Fibroblast of the conjunctiva (primary cell): ENCODE measurements at places on chromosomes 1 and 21.

GRCh38 chr1:63912643-63913042, 138.8 kb downstream of the ROR1 start:
- DNase-seq, result no peak

DNA sequence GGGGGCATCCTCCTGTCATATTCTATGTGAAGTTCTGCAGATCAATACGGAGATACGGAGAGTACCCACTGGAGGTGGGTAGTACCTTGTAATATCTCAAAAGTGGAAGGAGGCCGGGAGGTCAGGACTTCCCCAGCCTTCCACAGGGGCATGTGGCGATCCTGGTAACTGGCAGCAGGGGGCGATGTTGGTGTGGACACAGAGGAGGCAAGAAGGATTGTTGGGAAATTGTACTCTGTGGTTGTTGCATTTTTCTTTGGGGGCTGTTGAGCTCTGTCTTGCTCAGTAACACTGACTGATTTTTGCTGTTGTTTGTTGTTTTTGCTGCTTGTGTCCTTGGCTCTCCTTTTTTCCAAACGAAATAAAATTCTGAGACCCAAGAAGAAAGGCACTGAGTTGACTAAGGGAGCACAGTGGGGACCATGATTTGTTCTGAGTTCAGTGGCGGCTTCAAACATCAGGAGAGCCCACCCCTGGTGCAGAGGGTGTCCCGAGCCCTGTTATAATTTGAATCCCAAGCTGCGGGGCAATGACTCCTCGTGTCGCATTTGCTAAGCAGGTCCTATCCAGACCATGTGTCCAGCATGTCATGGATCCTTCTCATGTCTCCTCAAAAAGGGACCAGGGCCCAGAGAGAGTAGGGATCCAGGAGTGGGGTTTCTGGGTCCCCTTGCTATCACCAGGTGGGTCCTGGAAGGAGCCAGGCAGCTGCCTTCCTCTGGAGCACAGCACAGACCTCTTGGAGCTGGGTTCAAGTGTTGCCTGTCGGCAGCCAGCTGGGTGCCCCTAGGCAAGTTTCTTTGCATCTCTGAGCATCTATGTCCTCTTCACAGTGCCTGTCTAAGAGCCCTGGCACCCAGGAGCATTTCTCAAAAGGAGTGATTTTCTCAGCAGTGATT, 22.8 kb downstream of the LHX4 start:
- peak; percentile 53 for DNase-seq

DNA sequence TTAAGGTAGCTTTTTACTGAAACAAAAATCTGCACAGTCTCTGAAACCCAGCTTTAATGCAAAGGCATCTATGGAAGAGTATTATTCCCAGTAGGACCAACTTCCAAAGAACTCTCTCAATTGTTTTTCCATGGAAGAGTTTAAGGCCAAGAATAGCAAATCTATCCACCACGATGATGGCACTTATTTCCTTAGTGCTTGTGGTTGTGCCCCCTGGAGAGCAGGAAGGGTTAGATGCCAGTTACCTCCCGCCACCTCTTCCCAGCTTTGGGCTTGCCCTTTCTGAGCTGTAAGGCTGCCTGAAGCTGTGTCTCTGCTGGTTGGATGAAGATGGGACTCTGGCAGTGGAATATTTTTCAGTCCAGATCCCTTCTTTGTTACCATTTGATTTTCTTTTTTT, 4.8 kb upstream of the ATP1A1 start:
- DNase-seq, result no peak

- DNase-seq, result no peak
Observed at GRCh38 chr21:28160378-28160777, 832.3 kb downstream of the LTN1 start.

DNA sequence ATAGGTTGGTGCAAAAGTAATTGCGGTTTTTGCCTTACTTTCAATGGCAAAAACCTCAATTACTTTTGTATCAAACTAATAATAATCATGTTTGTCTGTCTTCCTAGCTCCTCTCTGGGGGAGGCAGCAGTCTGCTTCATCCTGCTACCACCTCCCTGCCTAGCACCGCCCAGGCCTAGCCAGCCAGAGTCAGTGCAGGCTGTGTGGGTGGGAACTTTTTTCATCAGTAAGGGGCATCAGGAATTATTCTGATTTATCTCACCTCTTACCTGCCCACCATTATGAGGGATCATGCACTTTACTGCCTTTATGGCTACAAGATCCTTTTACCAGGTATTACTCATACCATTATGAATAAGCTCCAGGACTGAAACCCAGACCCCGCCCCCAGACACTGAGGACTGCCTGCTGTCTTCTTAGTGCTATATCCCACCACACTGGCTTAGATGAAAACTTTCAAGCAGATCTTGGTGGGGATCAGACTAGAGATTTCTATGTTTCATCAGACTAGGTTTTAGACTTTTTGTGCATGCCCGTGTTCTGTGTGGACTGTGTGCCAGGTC, 116.4 kb downstream of the PBX1 start:
- DNase-seq, result no peak

GRCh38 chr1:18201997-18202719, 94.6 kb downstream of the IGSF21 start:
- no peak for DNase-seq

DNA sequence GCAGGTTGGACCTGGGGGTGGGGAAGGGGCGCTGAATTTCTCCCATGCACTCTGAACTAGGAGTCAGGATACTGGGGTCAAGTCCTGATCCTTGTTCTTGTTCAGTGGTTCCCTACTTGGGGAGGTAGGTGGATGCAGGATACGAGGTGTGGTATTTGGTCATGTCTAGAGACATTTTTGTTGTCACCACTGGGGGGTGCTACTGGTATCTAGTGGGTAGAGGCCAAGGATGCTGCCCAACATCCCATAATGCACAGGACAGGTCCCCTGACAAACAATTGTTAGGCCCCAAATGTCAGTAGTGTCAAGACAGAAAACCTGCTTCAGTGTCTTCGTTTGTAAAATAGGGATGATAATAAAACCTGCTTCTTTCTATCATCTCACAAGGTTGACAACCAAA, 259.0 kb upstream of the FOXD3 start:
- no peak for DNase-seq

- no peak for DNase-seq
Observed at GRCh38 chr1:167983797-167984420, 47.0 kb upstream of the MPC2 start.

- no peak for DNase-seq
Observed at GRCh38 chr21:45892916-45893739, 88.4 kb upstream of the COL6A1 start.

DNA sequence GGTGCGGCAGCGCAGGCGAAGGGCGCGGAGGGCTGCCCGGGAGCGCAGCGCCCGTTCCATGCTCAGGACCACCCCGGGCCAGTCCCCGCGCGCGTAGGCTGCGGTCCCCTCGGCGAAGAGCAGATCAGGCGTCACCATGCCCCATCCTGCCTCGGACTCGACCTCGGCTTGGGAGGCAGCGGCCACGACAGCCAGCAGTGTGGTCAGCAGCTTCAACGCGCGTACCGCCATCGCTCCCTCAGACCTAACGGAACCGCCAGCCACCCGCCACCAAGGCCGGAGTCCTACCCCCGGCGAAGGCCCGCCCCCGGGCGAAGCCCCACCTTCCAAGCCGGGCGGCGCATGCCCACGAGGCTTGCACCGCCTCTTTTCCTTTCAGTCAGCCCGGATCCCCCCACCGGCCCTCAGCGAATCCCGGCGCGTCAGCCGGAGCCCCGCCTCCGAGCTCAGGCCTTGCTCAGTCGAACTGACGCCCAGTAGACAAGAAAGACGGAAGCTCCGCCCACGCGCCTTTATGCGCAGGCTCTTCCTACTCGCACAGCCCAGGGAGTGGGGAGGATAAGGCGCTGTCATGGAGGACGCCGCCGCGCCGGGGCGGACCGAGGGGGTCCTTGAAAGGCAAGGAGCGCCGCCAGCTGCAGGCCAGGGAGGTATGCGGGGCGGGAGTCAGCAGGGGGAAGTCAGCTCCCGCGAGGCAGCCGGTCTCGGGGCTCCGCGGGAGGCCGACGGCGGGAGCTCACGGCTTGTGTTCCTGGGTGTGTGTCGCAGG, at the start of the genes C1orf50 and P3H1:
Gene C1orf50 (plus strand): TSS at position 509 of the 769 bp plus-strand sequence. CDS start 63 bp downstream, at position 572.
Gene P3H1 (minus strand): TSS at position 288 of the 769 bp plus-strand sequence. CDS start 57 bp downstream, at position 231.
- peak; percentile 98 for DNase-seq

- DNase-seq, result no peak
Observed at GRCh38 chr1:179510038-179510437, 65.7 kb downstream of the NPHS2 start.

GRCh38 chr21:34702341-34703170, 33.8 kb downstream of the CLIC6 start:
- peak; percentile 48 for DNase-seq

DNA sequence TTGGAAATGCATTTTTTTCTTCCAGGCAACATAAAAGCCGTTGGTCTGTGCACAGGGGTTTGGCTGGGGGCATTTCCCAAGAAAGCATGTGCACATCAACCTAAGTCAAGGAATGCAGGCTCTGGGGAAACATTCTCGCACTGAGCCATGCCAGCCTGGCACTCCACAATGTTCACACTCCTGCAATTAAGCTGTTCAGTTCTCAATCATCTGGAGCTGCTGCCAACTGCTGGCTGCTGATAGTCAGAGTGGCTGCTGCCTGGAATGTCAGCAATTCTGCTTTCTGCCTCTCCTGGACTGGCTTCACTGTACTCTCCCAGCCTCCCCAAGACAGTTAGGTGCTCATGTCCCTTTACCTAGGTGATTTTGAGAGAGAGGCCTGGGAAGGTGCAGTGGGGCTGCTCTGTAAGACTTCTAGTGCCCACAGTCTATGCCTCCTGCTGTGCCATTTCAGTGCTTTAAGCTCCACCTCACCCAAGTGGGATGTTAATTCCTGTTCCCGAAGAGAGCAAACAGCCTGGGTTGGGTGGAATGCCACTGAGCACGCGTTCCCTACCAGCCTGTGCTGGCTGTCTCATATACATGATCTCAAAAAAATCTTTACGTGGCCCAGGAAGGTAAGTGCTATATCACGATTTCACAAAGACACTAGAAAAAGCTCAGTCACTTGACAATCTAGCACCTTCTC, 131.7 kb downstream of the BRINP2 start:
- no peak for DNase-seq

DNA sequence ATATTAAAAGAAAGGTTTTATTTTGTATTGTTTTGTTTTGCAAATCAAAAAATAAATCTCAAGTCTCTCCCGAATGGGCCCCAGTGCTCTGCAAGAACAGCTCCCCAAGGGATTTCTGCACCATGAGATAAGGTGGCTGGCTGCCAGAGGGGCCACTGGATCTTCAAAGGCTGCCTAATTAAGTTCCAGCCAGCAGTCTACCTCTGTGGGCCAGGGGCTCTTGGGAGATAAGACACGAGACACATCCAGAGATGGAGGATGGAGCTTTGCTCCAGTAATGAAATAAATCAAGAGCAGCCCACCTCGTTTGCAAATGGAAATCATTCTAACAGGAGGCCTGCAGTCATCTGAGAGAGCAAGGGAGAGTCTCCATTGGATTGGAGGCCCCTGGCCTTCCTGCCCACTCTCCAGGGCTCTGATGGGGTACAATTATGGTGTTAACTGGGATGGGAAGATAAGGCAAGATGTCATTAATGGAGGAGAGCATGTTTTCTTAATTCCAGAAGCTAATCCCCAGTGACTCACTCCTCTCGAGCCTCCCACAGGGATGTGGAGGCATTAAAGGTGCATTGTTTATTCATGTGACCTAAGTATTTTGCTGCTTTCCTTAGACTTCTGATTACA, 155.2 kb upstream of the KAZN start:
- no peak for DNase-seq

GRCh38 chr1:7491818-7492173, 279.3 kb upstream of the VAMP3 start:
- no peak for DNase-seq
